ENCODE measurements at places on chromosomes 7 and 10. TPM values are rescaled to one million over a fixed set of nuclear protein-coding genes. Genes with fewer than 3 reads are reported as not detected.

ELMO1 gene
- total RNA-seq, result not detected

DNA sequence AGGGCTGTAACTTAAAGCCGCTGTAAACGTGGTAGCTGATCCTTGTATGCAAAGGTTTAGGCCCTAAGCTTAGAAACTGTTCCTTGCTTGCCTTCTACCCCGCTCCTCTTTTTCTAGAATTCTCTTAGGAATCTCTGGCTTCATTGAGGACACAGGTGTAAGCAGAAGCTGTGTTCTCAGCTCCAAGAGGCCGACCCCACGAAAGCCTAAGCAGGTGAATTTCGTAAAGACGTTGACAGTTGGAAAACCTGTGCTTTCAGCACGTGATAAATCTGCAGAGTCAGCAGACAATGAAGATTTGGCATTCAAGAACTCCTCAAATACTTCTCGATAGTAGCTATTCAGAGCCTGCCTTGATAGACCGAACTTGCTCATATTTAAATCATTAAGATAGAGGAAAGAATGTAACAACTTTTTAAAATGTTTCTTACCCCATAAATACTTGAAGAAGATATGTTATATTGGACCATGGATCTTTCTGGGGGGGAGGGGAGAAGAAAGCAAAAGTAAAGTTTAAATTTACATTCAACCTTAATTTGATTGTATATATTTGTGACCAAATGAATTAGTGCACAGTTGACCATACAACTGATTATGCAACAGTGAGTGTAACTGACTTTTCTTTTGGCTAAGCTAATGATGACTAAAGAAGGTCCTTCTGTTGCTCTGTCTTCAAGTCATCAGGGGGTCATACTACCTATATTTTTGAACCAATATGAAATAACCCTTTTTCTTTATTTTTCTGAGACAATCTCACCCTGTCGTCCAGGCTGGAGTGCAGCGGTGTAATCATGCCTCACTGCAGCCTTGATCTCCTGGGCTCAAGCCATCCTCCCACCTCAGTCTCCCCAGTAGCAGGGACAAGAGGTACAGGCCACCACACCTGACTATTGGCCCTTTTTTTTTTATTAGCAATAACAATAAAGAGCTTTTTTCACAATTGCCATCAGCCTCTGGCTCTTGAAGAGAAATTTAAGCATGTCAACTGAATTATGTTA lies 1.2 kb upstream of the GDI2 start:
- no peaks in the 10 kb centered on the region for H3K36me3 ChIP-seq
- peaks cover 38% of the 10 kb centered on the region for H3K4me1 ChIP-seq
- H3K4me3 ChIP-seq, result peak overlapping the region; percentile 83
- peak overlapping the region; percentile 88 for H3K27ac ChIP-seq
- no peaks in the 10 kb centered on the region for H3K27me3 ChIP-seq

GRCh38 chr7:47570649-47571050 lies 11.3 kb downstream of the TNS3 start:
- no peak for DNase-seq
- H3K4me3 ChIP-seq, result peak overlapping the region; percentile 19
- peak overlapping the region; percentile 84 for H3K27ac ChIP-seq
- peaks cover 10% of the 10 kb centered on the region for H3K36me3 ChIP-seq
- H3K4me1 ChIP-seq, result peaks cover 63% of the 10 kb centered on the region

DNA sequence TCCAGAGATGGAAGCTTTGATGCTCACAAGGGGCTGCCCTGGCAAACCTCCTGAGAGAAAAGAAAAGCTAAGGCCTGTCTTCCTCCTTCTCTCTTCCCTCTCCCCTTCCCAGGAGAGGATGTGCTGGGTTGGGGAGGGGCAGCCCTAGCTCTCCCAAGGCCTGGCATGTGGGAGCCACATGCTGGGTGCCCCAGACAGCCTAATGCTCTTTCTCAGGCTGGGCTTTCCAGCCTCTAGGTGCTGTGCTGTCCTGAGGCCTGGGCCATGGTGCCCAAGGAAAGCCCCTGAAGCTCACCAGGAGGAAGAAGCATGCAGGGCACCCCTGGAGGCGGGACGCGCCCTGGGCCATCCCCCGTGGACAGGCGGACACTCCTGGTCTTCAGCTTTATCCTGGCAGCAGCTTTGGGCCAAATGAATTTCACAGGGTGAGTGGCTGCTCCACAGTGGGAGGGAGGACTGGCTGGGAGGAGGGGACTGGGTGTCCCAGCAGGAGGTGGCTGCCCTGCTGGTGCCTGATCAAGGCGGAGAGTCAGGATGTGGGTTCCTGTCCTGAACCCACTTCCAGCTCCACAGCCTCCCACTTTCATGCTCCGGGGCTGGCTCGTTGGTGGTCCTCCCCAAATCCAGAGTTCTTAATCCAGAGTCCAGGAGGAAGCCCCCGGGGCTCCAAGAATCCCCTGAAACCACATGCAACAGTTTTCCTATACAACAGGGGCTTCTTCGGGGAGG lies 1.7 kb downstream of the CPA5 start:
- no peak overlapping the region for H3K4me3 ChIP-seq
- H3K27ac ChIP-seq, result no peak overlapping the region
- no peaks in the 10 kb centered on the region for H3K36me3 ChIP-seq
- H3K27me3 ChIP-seq, result no peaks in the 10 kb centered on the region

GRCh38 chr10:8987712-8988111 lies 933.2 kb downstream of the GATA3 start:
- H3K4me1 ChIP-seq, result no peaks in the 10 kb centered on the region
- H3K27ac ChIP-seq, result no peak overlapping the region
- no peaks in the 10 kb centered on the region for H3K27me3 ChIP-seq
- H3K36me3 ChIP-seq, result no peaks in the 10 kb centered on the region
- H3K4me3 ChIP-seq, result no peak overlapping the region

DNA sequence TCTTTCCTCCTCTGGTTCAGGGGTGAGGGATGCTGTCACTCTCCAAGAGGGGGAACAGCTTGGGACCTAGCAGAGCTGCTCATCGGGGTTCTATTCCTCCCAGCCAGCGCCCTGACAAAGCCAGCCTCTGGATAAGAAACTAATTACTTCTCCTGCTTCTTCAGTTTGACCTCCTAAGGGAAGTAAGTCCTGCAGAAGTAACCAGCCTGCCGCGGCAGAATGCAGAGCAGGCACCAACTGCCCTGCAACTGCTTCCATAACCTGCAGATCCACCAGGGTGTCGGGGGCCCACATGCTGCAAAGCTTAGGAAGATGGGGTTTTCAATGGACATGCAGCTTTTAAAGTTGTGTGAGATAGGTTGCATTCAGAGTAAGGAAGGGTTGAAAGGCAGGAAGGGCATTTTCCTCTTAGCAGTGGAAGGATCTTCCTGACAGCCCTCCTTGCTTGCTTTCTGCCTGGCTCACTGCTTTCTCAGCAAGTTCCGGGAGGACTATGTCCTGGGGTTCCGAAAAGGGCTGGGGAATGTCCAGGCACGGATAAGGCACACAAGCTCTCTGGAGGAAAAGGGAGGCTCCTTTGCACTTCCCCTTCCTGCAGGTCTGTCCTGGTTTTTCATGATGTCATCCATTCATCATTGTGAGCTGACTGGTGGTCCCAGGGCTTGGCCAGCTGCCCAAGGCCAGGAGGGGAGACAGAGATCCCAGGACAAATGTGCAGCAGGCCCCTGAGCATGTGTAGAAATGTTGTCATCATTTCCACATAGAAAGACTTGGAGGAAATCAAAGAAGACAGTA lies 24.3 kb upstream of the CALU start:
- H3K4me3 ChIP-seq, result no peak overlapping the region
- H3K36me3 ChIP-seq, result no peaks in the 10 kb centered on the region
- no peak overlapping the region for H3K27ac ChIP-seq
- peaks cover 12% of the 10 kb centered on the region for H3K27me3 ChIP-seq

DNA sequence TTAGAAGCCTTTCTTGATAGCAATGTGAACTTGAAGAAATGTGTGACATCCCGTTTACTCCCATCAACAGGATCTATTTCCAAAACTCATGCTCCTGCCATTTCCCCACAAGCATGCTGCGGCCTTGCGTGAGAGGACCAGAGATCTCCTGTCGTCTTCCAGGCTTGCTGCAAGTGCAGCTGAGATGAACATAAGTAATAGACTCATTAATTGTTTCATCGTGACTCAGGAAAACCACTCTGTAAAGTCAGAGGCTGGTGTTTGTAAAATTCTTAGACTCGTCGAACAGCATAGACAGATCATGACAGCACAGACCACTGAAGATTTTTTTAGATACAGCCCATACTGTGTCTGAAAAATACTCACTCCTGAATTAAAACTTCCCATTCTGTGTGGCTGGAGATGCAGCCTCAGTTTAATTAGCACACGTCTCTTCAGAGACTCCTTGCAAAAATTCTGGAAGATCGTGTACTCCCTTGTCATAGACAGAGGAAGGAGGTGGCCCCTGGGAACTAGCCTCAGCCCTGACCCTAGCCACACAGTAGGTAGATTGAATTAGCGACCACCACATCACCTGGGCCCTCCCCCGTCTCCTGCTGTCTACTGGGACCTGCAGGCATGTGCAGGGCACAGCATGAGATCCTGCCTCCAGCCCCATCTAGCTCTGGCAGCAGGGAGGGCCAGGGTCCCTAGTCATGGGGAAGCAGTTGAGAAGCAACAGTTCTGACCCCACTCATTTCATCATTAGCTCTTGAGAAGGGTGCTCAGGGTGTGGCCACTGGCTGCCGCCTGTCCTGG lies 226.0 kb downstream of the CELF2 start:
- no peak for DNase-seq
- H3K27me3 ChIP-seq, result no peaks in the 10 kb centered on the region
- H3K27ac ChIP-seq, result no peak overlapping the region

GRCh38 chr7:45188736-45189135 lies 31.1 kb downstream of the RAMP3 start:
- H3K4me3 ChIP-seq, result no peak overlapping the region
- H3K27ac ChIP-seq, result no peak overlapping the region
- H3K36me3 ChIP-seq, result no peaks in the 10 kb centered on the region
- no peaks in the 10 kb centered on the region for H3K4me1 ChIP-seq
- H3K27me3 ChIP-seq, result peaks cover 31% of the 10 kb centered on the region
- peak; percentile 78 for DNase-seq

Measured in osteocyte (in vitro differentiated cells).